ENCODE measurements at places on chromosomes 12 and 14.

- DNase-seq: no peak
These were observed 696.6 kb downstream of the DIO2 start for GRCh38 chr14:79514700-79515099.

GRCh38 chr12:115394496-115395220 lies 710.7 kb upstream of the TBX3 start:
- DNase-seq: no peak

DNA sequence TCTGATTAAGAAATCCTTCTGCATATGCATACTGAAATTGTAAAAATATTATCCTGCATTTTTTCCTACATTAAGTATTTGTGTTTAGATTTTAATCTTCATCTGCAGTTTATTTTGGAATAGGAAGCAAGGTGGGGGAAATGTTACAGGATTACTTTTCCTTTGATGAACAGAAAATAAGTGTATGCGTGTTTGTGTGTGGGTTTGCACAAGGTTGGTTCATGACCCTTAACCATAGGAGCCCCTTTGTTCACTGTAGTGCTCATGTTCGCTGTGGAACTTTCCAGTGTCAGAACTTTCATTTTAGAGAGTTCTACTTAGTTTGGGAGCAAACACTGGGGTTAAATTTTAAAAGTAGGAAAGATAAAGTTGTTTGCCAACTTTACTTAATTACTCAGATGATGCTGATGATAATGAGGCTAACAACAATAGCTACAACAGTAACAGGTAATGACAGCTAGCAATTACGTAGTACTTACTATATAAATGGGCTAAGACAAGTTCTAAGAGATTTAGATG lies 6.4 kb upstream of the A2M start:
- no peak for DNase-seq

DNA sequence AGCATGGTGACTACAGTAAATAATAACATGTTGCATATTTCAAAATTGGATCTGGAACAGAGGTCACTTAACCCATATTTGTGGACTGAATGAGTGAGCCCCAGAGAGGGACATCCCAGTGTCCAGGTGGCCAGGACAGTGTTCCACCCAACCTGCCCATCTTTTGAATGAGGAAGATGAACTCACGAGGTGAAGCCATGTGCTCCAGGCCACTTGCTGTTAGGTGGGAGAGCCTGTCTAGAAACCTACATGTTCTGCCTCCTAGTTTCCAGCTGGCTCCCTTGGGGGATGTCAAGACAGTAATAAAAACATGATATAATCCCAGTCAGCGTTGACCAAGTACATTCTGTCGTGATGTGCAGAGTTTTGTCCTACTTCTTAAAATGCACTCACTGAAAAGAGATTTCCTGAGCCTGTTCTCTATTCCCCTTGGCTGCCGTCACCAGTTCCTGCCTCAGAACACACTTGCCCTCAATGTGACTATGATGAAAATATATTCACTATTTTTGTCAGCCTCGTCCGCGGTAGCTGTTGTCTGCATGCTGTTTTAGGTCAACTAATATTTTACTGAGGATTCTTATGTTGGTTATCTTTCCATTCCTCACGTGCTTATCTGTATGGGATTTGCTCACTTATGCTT lies 25.7 kb downstream of the TSPAN9 start:
- no peak for DNase-seq

DNA sequence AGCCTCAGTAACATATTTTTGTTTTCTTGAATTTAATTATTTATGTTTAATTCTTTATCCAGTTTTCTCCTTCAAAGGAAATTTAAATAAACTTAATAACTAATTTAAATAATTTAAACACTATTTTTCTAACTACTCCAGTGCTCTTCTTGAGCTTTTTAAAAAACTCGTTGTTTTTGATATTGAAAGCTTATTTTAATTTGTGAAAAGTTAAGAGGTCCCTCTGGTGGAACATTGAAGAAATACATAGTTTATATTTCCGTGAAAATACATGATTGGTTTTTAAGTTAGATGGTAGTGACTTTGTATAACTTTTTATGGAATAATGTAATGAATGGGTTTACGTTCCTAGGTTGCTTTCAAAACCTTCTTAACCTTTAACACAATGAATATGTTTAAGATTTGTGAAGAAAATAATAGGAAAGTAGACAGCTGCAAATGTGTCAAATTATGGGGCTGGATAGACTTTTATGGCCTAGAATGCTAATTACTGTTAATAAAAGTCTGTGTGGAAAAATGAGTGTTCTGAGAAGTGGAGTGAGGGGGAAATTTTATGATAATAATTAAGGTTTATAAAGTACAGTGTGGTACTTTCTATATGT lies 45.9 kb upstream of the MSRB3 start:
- no peak for DNase-seq

DNA sequence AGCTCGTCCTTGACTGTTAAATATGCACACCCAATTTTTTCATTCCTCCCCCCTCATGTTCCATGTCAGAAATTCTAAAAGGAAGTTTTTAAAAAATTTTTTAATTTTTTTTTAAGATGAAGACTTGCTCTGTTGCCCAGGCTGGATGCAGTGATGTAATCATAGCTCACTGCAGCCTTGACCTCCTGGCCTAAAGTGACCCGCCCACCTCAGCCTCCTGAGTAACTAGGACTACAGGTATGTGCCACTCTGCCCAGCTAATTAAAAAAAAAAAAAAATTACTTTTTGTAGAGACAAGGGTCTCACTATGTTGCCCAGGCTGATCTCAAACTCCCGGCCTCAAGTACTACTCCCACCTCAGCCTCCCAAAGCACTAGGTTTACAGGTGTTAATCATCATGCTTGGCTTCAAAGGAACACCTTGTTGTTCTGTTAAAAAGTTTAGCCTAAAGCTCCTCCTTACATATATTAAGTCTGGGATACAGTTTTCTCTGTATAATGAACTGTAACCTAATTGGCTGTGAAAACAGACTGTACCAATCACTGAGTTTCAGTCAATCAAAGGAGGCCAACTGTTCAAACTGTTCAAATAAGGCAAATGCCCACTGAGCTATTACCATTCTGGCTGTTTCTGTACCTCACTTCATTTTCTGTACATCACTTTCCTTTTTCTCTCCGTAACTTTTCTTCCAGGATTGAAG lies 17.8 kb downstream of the SDR9C7 start:
- DNase-seq: no peak

- DNase-seq: no peak
These were observed 32.8 kb downstream of the GOLGA3 start for GRCh38 chr12:132795847-132796246.

DNA sequence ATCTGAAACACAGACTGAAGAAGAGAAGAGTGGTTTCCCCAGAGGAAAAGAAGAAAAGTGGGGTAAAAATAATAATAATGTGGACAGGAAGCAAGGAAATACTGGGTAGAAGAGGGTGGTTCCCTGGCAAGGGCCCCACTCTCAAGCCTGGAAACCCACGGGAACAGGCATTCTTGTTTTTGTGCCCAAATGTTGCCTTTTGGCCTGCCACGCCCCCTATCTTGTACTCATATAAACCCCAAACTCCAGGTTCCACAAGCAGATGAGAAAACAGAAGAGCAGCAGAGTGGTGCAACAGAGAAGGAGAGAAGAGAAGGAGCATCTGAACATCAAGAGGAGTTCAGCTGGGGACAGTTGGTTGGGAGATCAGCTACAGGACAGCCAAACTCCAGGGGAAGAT lies 51.2 kb downstream of the NDUFA12 start:
- no peak for DNase-seq

DNA sequence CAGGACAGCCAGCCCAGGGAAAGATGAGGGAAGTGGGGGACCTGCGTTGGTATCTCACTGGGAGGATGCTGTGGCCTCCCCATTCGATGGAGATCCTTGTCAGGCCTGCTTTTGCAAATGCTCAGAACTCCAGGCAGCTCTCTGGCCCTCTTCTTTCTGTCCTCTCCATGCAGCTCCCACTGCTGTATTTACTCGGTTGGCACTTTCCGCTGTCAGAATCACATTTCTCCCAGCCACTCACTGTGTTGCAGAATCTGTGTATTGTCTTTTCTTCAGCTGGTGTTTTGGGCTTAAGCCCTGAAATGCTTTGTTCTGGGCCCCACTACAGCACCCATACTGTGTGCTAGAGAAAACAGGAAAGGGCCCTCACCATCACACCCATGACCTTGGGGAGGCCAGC lies 401.1 kb downstream of the RGS6 start:
- DNase-seq: no peak

GRCh38 chr12:2115101-2115845 lies 62.5 kb downstream of the CACNA1C start:
- DNase-seq: no peak

DNA sequence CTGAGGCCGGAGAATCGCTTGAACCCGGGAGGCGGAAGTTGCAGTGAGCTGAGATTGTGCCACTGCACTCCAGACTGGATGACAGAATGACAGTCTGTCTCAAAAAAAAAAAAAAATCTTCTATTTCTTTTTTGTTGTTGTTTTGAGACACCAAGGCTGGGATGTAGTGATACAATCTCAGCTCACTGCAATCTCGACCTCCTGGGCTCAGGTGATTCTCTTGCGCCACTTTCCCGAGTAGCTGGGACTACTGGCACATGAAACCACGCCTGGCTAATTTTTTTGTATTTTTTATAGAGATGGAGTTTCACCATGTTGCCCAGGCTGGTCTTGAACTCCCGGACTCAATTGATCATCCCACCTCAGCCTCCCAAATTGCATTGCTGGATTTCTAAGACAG lies 7.3 kb upstream of the SNRNP35 start:
- DNase-seq: no peak

DNA sequence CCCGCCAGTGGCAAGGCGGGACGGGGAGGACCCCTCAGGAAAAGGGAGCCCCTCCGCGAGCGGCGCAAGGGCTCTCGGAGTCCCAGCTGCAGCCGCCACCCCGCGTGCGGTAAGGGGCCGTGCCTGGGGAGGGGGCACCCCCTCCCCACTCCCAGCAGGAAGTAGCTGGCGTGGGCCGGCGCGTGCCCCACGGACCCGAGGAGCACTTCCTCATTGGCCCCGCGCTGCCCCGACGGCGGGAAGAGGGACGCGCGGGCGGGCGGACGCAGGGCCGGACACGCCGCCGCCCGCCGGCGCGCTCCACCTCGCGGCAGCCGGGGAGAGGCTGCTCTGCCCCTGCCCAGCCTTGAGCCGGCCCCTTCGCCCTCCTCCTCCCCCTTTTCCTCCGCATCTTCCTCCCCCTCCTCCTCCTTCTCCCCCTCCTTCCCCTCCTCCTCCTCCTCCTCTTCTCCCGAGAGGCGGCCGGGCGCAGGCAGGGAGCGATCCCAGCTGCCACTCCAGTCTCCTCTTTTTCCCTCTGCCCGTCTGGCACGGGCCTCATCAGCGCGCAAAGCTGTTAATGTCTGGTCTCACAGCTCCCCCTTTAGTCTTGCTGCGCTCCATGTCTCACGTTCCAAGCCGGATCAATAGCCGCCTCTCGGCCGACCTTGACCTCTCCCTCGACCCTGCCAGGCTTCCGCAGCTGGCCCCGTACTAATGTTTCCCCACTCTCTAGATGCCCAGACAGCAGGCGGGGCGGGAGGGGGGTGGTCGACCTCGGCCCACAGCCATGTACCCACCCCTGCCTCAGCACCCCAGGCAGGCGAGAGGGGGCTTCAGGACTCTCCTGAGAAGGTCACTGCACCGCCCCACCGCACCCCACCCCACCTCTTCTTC lies 2.6 kb upstream of the BCL11B start:
- peak; percentile 78 for DNase-seq

- no peak for DNase-seq
These were observed 201.1 kb downstream of the MED13L start for GRCh38 chr12:116076399-116076798.

GRCh38 chr12:57096099-57096572 lies 7.2 kb downstream of the NAB2 start:
- no peak for DNase-seq

- peak; percentile 60 for DNase-seq
These were observed 20.8 kb downstream of the FAM222A start for GRCh38 chr12:109734219-109735000.

DNA sequence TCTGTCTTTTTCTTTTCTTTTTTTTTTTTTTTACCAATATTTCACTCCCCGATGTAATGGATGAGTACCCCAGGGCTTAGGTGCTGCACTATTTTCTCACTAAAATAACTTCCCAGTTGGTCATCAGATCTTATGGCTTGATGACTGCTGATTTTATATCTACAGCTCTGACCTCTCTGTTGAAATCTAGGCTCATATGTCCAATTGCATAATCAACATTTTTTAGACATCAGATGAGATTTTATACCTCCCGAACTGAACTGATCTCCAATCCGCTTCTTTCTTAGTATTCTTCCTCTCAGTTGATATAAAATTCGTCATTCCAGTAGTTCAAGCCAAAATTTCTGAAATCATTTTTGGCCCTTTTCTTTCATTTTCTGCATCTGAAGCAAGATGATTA lies 1236.5 kb downstream of the SLC16A7 start:
- no peak for DNase-seq

DNA sequence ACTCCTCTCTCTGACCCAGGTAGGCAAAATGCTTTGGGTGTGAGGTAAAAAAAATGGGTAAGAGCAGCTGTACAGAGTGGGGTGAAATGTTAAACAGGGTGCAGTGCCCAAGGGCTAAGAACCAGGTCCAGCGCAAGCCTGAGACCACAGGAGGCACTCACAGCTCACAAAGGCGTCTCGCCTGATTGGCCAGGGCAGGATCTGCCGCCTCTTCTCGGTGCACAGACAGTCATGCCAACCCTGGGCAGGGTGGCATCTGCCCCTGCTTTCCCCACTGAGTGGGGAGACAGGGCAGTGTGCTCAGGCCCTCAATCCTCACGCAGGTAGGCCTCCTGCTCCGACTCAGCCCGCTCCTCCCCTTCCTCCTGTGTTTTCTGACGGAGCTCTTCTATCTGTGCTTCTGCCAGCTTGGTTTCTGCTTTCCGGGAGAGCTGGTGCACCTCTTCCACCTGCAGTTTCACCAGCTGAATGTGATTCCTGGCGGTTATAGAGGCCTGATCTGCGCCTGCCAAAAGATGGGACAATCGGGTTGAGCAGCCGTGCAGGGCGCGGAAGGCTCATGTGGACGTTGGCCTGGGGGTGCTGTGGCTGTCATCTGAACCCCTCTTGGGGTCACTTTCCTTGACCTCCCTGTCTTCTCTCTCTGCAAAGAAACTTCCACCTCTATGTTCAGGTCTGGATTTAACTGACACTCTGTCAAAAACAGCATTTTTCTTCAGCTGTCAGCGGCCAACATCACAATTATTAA lies 4.7 kb downstream of the B3GNT4 start:
- no peak for DNase-seq

DNA sequence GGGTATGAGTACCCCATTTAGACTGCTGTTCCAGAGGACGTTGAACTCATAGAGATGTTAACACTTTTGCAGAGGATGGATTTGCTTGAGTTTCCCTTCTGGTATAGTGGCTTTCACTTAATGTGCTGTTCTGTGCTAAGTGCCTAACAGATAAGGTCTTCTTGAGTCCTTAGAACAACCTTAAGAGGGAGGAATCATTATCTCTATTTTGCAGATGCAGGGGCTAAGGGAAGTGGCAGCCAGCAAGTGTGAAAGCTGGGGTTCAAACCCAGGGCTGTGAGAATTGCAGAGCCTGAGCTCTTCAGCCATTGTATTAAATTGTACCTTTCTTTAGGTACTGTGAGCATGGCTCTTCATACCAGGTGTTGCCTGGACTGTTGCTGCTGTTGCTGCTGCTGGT lies 122.1 kb upstream of the NRXN3 start:
- DNase-seq: no peak

- DNase-seq: no peak
These were observed 43.7 kb upstream of the TRHDE start for GRCh38 chr12:72228424-72228823.

Measured in NCI-H2107 (cell line).